ENCODE measurements at places on chromosomes 12 and 14. TPM values are rescaled to one million over a fixed set of nuclear protein-coding genes. Genes with fewer than 3 reads are reported as not detected.
A peak's percentile ranks its signal among the peaks of the same experiment; 100 is the strongest.

DNA sequence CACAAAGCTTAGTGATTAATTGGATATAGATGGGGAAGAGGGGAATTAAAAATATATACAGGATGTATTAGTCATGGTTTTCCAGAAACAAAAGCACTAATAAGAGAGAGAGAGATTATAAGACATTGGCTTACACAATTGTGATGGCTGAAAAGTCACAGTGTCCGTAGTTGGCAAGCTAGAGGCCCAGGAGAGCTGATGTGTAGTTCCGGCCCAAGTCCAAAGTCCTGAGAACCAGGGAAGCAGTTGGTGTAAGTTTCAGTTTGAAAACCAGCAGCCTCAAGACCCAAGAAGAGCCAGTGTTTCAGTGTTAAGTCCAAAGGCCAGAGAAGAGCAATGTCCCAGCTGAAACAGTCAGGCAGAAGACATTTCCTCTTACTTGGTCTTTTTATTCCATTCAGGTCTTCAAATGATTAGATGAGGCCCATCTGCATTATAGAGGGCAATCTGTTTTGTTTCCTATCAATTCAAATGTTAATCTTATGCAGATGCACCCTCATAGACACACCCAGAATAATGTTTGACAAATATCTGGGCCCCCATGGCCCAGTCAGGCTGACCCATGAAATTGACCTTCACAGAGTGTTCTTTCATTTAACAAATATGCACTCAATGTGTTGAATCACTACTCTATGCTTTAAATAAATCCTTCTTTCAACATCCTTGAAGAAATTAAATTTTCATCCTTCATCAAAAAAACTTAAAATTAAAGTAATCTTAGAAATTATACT lies 67.2 kb upstream of the DIO2 start:
- H3K4me1 ChIP-seq = no peaks in the 10 kb centered on the region
- H3K27me3 ChIP-seq = no peaks in the 10 kb centered on the region
- no peaks in the 10 kb centered on the region for H3K36me3 ChIP-seq
- H3K27ac ChIP-seq = peak overlapping the region; percentile 48

- no peaks in the 10 kb centered on the region for H3K36me3 ChIP-seq
- no peaks in the 10 kb centered on the region for H3K4me1 ChIP-seq
- no peak overlapping the region for H3K27ac ChIP-seq
- no peaks in the 10 kb centered on the region for H3K27me3 ChIP-seq
- no peak for DNase-seq
- no peak overlapping the region for H3K4me3 ChIP-seq
These were observed 275.9 kb downstream of the TMEM132C start for GRCh38 chr12:128542844-128543243.

DNA sequence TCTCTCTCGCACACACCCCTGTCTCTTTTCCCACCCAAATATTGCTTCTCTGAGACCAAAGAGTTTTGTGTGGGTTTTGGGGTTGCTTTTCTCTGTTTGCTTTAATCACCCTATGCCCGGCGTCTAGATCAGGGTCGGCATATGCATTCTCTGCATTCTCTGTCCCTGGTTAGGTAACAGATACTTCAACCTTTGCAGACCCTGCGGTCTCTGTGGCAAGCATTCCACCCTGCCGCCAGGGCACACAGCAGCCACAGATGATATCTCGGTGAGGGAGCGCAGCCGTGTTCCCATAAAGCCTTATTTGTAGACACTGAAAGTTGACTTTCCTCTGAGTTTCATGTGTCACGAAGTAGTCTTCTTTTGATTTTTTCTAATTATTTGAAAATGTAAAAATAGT lies 110.4 kb upstream of the FZD10 start:
- DNase-seq = no peak
- peaks cover 34% of the 10 kb centered on the region for H3K27me3 ChIP-seq
- no peak overlapping the region for H3K27ac ChIP-seq
- H3K36me3 ChIP-seq = no peaks in the 10 kb centered on the region
- H3K4me1 ChIP-seq = no peaks in the 10 kb centered on the region

DNA sequence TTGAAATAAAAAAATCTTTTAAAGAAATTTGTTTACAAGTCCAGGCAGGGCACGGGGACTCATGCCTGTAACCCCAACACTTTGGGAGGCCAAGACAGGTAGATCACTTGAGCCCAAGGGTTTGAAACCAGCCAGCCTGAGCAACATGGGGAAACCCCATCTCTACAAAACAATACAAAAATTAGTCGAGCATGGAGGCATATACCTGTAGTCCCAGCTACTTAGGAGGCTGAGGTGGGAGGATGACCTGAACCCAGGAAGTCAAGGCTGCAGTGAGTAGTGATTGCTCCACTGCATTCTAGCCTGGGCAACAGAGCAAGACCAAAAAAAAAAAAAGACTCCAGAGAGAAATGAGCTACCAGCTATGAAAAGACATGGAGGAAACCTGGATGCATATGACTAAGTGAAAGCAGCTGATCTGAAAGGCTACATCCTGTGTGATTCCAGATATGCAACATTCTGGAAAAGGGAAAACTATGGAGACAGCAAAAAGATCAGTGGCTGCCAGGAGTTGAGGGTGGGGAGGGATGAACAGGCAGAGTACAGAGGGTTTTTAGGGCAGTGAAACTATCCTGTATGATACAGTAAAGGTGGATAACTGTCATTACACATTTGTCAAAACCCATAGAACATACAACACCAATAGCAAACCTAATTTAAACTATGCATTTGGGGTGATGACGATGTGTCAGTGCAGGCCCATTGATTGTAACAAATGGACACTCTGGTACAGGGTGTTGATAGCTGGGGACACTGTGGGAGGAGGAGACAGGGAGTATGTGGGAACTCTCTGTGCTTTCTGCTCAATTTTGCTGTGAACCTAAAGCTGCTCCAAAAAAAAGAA lies 59.9 kb downstream of the PRKAB1 start:
- H3K27me3 ChIP-seq = no peaks in the 10 kb centered on the region
- no peaks in the 10 kb centered on the region for H3K4me1 ChIP-seq
- no peaks in the 10 kb centered on the region for H3K36me3 ChIP-seq
- DNase-seq = no peak

ACSM4 gene
- not detected for total RNA-seq

DNA sequence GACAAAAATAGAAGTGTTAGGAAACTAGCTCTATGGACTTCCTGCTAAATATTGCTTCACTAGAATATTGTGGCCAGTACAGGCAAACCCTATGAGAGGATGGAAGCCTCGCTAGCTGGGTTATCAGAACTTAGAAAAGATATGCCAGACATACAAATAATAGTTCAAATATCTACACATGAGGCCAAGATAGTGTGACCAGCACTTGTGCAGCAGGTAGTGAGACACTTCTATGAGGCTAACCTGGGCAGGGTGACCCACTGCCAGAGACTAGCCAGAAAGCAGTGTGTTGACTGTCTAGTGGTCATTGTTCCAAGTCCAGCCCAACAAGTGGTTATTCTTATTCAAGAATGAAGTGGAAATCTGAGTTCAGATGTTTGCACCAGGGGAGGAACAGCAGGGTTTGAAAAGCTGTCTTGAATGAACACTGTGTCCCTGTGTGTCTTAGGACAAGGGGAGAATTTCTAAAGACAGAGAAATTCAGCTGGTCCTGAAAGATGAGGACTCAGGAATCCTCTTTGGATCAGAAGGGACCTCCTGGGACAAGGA lies 16.3 kb downstream of the TSPAN8 start:
- no peak overlapping the region for H3K4me3 ChIP-seq
- DNase-seq = no peak
- H3K4me1 ChIP-seq = peaks cover 21% of the 10 kb centered on the region
- H3K27ac ChIP-seq = peak overlapping the region; percentile 64

WNT1 gene
- not detected for total RNA-seq

DNA sequence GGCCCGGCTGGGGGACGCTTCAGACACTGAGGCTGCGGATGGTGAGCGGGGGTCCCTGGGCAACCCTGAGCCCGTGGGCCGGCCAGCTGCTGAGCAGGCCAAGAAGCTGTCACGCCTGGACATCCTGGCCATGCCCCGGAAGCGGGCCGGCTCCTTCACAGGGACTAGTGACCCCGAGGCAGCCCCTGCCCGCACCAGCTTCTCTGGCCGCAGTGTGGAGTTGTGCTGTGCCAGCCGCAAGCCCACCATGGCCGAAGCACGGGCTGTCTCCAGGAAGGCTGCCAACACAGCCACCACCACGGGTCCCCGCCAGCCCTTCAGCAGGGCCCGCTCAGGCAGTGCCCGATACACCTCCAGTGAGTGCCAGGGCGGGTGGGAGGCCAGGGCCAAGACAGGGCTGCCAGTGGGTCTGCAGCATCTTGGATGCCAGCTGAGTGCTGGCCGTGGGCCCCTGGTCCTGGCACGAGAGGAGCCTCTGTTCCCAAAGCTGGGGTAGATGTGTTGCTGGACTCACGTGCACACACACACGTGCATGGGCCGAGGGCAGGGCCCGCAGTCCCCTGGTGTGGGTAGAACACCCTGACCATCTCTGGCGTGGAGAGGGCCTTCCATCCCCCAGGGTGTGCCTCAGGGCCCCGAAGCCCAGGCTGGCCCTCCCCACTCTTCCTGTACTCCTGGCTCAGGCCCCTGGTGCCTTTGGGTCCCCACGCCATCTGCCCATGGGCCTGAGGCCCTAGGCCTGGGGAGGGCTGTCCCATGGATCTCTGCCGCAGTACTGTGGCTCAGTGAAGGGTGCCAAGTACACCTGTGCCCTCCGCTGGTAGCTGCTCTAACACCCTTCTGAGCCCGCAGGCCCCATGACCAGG lies 22.8 kb downstream of the CEP170B start:
- H3K4me3 ChIP-seq = no peak overlapping the region
- no peak for DNase-seq
- H3K27ac ChIP-seq = no peak overlapping the region

DNA sequence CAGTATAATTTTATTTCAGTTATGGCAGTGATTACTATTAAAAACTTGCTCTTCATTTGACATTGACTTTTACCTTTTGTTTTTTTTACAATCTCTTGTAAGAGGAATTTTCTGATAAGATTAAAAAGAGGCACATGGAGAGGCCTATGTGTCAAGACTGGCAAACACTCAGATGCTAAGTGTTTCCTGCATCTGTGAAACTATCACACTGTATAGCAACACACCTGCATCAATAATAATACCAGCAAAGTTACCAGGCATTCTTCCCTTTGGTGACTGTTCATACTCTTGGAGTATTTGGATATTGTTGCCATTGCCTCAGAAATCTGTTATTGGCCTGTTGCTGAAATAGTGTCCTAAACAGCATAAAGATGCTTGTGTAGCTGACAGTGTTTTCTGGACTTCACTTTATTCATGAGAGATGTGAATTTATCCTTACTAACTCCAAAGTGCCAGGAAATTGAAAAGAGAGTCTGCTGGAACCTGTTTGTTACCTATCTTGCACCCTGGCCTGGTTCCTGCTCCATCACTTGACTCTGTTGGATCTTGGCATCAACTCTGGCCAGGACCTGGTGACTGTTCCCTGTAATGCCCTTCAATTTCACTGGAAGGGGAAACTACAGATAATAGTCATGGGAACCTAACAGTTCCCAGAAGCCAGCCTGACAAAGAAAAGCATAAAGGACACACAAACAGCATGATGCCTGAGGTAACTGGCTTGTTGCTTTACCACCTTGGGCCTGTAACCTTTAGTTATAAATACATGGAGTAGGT lies 19.8 kb downstream of the SLC16A7 start:
- H3K27ac ChIP-seq = no peak overlapping the region
- no peaks in the 10 kb centered on the region for H3K27me3 ChIP-seq
- DNase-seq = no peak

All from hepatocyte (in vitro differentiated cells).